Activated naive CD8-positive, alpha-beta T cell treated with anti-CD3 and anti-CD28 coated beads, Interleukin-2, amount 50 U/mL, for 16 hours (primary cell): ENCODE measurements at places on chromosomes 16 and 17.

DNA sequence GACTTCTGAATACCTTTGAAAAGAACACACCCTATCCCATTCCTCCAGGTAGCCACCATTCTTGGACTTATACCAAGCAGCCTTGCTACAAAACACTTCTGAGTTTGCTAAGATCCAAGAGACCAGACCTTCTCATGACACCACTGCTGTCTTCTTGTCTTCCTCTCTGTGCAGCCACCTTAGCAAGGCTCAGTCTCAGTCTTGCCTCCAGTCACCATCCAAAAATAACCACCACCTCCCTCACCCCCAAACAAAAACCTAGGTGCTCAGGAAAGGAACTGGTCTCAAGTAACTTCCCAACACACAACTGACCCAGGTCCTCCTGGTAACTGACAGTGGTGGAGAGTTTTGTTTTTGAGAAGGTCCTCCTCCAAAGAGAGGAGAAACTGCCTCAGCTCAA lies 90.9 kb upstream of the CORO6 start:
- no peak for DNase-seq

- DNase-seq: no peak
Observed at GRCh38 chr17:15350777-15351477, 9.5 kb upstream of the TEKT3 start.

DNA sequence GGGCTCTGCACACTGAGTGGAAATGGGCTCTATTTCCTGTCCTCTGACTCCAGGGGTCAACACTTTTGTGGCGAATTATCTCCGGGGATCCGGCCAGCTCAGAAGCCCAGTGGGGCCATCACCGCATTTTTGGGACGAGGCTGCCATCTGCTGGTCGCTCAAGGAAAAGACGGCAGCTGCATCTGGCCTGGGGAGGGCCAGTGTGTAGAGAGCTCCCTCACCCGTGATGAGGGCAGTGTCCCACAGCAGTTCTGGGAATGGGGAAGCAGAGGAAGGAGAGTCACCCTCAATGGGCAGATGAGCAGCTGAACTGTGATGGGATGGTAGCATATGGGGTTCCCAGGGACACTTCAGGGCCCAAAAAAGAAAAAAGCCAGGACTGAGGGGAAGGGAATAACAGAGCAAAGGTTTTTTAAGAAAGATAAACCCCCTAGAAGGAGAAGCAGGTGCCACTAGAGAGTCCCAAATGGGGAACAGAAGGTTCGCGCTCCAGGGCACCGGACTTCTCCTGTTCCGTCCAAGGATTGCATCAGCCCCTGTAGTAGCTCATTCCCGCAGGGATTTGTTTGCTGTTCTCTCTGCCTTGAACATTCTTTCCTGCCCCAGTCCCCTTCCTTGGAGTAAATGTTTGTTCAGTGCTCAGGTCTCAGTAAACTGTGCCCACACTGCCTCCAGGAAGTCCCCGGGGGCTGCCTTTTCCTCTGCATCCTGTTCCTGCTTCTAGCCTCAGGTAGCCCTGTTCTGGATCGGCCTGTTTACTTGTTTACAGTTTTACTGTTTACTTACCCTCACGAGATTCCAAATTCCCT lies 9.3 kb upstream of the ABCC12 start:
- DNase-seq: peak; percentile 27

GRCh38 chr17:69620363-69620762 lies 205.9 kb downstream of the MAP2K6 start:
- DNase-seq: no peak

- no peak for DNase-seq
Observed at GRCh38 chr16:10892782-10893318, 15.8 kb downstream of the CIITA start.

- DNase-seq: peak; percentile 58
Observed at GRCh38 chr17:42112552-42113176, at the start of gene DHX58. TSS of gene DHX58 (minus strand) at chr17:42112714. CDS start at chr17:42111892, 822 bp downstream.

GRCh38 chr16:89277049-89277448 lies 59.5 kb downstream of the ZNF778 start:
- no peak for DNase-seq

GRCh38 chr17:3679531-3680126 lies 11.0 kb downstream of the EMC6 start:
- no peak for DNase-seq

DNA sequence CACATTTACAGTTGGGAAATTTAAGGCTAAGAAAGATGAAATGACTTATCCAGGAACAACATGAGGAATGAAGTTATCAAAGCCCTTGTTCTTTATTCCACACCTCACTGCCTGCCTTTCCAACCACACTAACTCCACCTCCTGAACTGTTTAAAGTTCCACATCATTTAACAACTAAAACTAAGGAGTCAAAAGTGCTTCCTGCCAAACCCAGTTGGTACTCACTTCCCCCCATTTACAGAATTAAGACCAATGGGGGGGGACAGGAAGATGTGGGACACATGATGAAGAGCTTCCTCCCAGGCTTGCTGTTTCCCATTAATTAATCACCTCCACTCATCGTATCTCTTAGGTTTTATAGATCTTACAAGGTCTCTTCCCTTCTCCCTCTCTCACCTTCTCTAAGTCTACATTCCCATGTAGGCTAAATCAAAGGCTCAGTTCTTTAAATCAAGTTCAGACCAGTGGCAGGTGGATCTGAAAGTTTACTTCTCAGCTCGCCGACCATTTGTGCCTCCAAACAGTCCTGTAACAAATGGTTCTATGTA lies 19.2 kb upstream of the TMEM101 start:
- no peak for DNase-seq

DNA sequence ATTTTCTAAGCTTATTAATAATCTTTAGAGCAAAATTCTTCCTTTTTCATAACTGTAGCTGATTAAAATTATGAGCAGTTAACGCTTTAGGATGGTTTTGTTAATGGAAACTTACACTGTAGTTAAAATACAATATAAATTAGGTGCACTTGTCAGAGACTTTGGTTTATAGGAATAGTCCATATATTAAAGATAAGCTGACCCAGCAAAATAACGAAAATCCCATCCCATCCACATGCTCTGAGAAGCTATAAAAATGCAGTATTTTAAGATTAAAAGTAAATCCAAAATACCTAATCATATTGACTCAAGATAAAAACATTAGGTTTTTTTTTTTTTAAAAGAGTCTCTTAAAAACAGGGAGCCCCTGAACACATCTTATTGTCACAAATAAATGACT lies 38.0 kb downstream of the CEP95 start:
- no peak for DNase-seq

- no peak for DNase-seq
Observed at GRCh38 chr17:74396567-74396966, 29.3 kb downstream of the GPR142 start.

- no peak for DNase-seq
Observed at GRCh38 chr17:18281788-18282187, 21.3 kb downstream of the MIEF2 start.

DNA sequence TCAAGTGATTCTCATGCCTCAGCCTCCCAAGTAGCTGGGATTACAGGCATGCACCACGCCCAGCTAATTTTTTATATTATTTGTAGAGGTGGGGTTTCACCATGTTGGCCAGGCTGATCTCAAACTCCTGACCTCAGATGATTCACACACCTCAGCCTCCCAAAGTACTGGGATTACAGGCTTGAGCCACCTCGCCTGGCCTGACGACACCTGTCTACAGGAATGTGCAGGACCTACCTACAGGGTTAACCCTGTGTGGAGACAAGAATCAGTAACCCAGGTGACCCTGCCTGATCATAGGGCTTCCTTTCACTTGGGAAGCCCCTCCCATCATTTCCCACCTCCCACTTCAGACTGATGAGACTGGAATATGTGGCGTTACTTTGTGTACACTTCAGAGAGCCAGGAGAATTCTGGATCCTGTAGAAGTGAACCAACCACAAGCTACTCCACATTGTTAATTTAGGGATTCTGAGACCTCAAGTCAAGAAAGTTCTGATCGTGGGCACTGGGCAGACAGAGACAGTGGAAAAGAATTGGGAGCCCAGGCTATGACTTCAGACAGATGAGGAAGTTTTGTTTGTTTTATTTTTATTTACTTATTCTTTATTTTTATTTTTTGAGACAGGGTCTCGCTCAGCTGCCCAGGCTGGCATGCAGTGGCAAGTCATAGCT lies 5.7 kb upstream of the MILR1 start:
- no peak for DNase-seq

DNA sequence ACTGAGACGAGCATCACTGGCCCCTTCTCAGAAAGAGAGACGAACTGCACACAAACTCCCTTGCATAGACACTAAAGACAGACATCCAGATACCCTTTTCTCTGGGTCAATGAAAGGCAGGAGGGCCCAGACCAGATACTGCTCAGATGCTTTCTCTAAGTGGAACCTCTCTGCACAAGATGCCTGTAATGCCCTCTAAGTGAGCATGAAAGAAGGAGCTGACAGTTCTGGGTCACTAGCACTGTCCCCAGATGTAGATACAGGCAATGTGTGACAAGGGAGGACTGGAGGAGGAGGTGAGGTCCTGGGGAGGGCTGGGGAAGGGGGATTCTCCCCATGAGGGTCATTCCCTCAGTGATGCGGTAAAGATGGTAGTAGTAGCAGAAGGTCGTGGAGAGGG lies 501.0 kb upstream of the CDH11 start:
- no peak for DNase-seq

DNA sequence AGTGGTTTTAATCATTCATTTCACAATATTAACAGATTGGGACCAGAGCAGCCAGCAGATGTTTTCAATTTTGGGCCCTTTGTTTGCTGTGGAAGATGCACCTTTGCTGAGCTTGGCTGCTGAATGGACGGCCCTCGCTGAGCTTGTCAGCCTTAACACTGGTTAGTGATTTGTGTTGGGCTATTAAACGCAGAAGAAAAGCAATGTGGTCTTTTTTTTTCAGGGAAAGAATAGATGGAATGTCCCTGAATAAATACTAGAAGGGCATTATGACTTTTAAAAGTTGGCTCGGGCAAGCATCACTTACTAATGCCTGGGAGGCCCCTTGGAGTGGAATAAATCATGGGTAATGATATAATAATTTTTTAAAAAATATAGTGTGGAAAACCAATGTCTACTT lies 297.0 kb downstream of the MAP2K6 start:
- DNase-seq: no peak

GRCh38 chr17:59331129-59331928 lies at the start of gene YPEL2:
TSS of gene YPEL2 (plus strand) at chr17:59331655. CDS start at chr17:59353410, 21,755 bp downstream.
- DNase-seq: peak; percentile 69
